Globus pallidus (tissue), 1 donor: ENCODE measurements at places on chromosomes 4 and X.
A peak's percentile ranks its signal among the peaks of the same experiment; 100 is the strongest.

DNA sequence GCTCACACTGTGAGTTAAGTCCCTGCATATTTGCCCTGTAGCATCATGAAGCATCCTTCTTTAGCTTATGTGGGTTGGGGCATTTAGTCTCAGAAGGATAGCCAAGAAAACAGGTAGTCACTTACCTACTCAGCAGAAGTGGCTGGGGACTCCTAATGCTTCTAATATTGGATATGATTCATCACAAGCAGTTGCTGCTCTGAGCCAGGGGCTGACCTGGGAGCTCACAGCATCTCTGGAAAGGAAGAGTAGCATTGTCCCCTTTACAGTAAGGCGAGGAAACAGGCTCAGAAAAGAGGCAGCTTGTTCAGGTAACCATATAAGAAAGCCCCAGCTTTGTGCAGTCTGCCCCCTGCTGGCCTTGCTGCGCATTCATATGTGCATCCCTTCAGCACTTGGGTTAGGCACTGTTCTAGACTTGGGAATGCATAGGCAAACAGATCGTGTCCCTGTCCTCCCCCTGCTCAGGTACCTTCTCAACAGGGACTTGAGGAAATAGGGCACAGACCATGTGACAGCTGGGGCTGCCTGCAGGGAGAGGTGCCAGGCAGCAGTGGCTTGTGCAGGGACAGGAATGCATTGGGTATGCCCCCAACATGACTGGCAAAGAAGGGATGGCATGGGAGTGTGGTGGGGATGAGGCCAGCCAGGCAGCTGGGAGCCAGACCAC lies 35.7 kb upstream of the TBC1D14 start:
- DNase-seq: peak; percentile 76

DNA sequence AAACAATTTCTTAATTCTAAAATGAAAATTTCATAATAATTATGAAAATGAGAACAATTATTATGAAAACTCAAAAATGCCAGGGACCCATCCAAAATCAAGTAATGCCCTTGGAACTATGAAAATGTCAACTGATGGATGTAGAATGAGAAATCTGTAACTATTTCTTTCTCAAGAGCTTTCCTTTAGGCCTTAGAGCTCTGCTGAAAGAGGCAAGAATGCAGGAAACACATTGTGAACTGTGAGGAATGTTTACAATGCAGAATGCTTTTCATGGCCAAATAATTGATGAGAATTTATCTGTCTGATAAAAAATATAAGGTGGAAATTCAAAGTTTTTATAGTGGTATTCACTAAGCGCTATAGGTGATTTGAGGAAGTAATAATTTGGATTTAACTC lies 207.1 kb upstream of the PCDH18 start:
- no peak for DNase-seq

DNA sequence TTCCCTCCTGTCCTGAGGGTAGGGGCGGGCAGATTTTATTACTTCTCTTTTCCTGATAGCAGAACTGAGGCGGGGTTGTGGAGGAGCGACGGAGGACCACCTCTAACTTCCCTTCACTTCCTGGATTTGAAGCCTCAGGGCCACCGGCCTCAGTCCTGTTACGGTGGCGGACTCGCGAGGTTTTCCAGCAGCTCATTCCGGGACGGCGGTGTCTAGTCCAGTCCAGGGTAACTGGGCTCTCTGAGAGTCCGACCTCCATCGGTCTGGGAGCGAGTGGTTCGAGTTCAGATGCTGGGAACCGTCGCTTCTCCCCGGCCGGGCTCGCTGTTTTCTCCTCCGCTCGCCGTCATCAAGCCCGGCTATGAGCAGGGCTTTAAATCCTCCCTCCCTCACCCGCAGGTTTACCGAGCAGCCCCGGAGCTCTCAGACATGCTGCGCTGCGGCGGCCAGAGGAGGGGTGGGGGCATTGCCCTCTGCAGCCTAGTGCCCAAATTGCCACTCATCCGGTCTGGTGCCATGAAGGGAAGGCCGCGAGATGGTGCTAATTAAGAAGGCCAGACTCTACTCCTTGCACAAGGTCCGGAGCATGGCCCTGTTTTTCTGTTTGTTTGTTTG lies 23.3 kb downstream of the HAND2 start:
- no peak for DNase-seq

GRCh38 chr4:166460769-166461550 lies 587.9 kb downstream of the TLL1 start:
- no peak for DNase-seq
